Activated CD4-positive, alpha-beta T cell treated with anti-CD3 and anti-CD28 coated beads, Interleukin-2, Interleukin-6, amounts not matched to agents 100 ng/mL and 50 ng/mL, durations not matched to agents 16 hours and 8 hours (primary cell): ENCODE measurements at places on chromosomes 7 and 10.

DNA sequence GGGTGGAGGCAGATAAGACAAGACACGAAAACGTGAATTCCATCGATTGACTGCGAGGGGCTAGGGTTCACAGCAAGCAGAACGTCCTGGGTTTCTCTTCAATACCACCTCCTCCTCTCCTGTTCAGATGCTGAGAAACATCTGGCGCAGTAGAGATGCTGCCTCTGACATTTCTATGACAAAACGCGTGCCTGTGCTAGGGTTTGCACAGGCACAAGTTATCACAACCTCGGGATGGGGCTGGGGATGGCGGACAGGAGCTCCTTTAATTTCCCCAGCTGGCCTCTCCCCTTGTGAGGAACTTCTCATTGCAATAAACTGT is 99.8 kb upstream of the SVIL start:
- DNase-seq: no peak

DNA sequence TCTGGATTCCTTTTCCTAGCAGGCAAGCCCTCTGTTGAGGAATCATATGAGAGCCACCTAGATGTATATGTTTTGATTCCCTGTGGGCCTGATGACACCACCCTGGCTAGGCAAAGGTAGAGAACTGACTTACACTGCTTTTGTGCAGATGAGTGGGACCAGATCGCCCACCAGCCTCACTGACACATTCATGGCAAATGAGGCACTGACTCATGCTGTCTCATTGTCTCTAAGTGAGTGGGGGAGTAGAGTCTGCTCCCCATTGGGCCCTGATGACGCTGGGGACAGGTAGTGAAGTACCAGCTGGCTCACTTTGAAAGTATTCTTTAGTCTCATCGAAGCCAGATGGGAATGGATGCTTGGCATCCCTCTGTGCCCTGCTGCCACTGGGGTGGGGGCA is 326.3 kb downstream of the ABCA13 start:
- DNase-seq: no peak

DNA sequence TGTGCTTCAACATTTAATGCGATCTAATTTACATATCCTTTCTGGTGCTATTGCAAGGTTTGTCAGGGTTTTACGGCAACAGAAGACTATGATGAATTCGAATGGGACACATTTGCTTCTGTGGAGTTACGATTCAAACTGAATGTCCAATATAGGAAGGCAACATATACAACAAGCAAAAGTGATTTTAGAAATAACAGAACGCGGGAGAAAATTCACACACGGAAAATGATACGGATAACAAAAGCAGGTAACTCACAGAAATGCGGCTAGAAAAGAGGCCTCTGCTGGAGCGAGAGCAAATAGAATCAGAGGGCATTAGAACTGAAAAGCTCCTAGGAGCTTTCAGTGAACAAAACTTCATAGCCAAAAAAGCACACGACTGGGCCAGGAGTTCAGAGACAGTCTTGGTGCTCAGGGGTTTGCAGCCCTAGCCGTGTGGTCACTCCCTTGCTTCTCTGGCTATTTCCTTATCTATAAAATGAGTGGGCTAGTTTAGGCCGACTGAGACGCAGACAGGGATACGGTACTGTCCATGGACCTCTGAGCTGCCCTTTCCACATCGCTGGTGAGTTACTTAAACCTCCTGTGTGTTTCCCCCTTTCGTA is 557 bp upstream of the TAX1BP1 start:
- no peak for DNase-seq

DNA sequence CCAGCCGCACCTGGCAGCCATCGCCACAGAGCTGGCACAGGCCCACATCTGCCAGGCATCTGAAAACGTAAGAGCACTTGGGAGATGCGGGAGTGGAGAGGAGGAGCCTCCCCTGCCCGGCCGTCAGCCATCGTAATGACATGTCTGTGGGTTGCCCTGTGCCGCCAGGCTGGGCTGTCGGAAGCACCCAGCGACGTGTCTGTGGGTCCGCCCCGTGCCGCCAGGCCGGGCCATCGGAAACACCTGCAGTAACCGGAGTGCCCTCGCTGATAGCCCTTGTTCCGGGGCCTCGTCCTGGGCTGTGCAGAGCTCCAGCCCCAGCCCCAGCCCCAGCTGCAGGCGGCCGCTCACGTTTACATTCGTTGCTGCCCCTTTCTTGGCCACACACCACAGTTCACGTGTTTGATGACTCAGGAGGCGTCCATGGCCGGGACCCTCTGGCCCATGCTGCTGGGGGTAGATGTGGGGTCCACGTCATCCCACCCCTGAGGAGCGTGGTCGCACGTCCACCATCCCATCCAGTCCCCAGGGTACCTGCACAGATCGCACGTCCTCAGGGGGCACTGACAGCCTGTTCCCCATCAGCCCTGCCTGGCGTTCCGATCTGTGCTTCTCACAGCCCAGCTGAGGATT is 30.0 kb upstream of the PRKAR1B start:
- no peak for DNase-seq

GRCh38 chr7:132830941-132831340 is 250.9 kb downstream of the CHCHD3 start:
- DNase-seq: no peak

DNA sequence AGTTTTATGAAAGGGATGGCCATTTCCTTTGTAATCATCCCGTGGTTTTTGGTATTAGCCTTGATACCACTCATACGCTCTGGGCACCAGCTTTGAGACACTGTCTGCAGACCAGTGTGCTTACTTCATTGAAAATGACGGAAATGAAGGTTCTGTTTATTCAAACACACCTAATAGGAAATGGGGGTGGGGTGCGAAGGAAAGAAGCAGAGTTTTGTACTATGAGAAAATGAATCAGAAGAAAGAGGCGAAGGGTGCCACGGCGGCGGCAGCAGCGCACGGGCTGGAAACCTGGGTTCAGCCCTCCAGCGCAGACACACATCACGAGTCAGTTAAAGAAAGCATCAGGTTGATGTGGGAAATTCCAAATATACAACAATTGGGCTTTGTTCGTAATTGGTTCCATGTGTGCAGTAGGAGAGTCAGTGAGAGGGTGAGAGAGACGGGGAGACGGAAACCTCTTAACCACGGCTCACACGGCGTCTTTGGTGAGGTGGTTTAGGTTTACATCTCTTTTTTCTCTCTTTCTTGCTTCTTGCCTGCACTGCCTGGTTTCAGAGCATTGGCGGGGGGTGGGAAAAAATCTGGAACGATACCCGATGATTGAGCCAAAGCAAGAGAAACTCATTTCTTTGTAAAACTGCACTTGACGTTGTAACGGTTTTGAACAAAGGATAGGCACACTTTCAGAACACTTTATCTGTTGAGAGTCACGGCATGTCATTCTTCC is 321.2 kb downstream of the FRMD4A start:
- DNase-seq: peak; percentile 57

- no peak for DNase-seq
Observed at GRCh38 chr7:79287981-79288380, 165.5 kb downstream of the MAGI2 start.

DNA sequence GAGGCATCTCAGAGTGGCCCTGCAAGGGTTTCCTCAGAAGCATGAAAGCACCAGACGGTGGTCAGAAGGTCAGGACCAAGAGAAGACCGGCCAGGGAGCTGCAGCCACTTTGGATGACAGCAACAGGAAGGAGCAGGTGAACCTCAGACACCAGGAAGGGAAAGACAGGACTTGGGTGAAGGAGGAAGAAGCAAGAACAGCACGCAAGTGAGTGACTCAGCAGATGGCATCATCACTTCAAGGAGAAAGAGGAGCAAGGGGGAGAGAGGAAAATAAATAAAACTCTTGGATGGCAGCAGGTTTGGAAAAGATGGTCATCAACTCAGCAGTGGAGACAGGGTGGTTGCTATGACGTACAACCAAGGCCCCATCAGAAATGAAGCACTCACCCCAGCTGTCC is 31.6 kb downstream of the NCAPG2 start:
- DNase-seq: no peak

DNA sequence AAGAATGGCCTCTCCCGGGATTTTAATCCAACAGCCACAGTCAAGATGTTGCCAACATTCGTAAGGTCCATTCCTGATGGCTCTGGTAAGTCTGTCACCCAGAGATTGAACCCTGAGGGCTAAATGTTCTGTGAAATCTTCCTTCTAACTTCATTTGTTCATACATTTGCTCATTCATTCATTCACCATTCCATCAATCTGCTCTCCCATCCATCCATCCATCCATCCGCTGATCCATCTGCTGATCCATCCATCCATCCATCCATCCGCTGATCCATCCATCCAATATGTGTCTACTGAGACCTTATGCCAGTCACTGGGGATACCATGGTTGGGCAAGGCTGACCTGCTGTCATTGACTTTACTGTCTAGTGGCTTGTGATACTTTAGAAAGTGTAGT is 65.6 kb downstream of the HK1 start:
- DNase-seq: no peak

GRCh38 chr10:56567580-56567979 is 206.5 kb upstream of the ZWINT start:
- no peak for DNase-seq

DNA sequence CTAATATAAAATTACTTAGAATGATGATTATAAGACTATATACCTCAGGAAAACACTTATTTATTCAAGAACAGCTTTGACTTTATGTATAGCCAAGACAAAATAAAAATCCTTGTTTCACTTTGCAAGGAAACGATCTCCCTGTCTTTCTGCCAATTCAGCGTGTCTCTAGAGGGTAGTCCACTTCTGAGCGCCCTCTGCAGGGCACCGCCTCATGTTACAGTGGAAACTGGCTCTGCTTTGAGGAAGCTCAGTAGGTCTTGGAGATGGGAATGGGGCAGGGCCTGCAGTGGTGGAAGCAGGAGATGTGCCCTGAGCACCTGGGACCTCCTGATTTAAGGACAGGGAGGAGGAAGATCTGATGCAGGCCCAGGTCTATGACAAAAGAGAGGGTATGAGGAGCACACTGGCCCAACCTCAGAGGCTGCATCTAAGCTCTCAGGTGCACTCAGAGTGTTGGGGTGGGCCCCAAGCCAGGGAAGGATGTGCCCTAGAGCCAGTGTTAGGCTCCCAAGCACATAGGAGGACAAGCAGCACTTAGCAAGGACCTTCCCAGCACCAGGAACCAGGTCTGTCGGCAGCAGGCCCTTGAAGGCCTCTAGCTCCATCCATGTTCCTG is 481.0 kb downstream of the TNS3 start:
- DNase-seq: no peak

DNA sequence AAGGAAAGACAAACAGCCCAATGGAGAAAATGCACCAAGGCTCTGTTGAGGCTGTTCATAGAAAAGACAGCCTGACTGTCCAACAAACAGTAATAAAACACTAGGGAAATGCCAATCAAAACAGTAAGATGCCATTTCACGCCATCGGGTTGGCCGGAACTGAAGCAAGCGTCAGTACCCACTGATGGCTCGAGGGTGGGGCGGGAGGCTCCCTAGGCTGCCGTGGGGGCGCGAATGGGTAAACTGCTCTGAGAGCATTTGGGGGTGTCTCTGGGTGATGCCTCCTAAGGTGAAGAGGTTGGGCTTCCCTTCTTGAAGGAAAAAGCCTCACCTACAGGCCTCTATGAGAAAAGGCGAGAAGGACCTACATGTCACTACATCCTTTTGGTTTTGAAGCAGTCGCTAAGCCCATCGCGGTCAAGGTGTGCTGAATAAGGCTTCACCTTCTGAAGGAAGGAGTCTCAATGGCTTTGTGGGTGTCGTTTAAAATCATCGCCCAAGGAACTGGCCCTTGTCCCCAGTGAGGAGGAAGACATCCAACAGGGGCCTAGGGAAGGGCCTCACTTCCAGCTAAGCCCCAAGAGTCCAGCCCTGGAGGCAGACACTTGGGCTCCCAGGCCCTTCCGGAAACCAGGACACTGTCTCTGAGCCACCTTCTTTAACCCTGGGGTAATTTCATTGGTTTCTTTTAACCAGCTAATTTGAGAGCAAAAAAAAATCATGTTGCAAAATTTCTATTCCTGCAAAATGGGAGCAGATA is 98.5 kb upstream of the PPP2R2D start:
- DNase-seq: no peak

GRCh38 chr7:157412491-157413180 is 75.8 kb downstream of the DNAJB6 start:
- DNase-seq: no peak

DNA sequence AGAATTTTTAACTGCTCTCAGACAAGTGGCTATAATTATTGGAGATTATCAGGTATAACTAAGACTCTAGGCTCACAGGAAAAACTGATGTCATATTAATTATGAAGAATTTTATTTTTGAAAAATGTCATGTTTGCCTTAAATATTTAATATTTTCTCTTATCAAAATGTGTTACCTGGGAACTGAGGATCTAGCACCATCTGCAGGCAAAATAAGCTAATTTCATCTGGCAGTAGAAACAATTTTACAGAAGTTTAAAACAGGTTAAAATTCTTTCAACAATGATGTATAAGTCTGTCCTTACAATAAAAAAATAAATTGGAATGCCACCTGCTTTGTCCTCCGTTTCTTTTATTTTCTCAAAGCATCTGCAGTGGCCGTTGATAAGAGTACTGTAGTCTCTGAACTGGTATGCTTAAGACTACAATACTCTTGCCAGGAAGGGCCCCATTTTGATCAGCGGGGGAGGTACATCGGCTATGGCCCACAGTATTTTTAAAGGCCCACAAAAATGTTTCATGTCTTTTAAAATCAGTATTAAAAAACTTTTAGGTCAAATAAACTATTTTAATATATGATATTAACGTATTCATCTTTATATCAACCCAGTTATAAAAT is 81.3 kb downstream of the VWDE start:
- peak; percentile 28 for DNase-seq

DNA sequence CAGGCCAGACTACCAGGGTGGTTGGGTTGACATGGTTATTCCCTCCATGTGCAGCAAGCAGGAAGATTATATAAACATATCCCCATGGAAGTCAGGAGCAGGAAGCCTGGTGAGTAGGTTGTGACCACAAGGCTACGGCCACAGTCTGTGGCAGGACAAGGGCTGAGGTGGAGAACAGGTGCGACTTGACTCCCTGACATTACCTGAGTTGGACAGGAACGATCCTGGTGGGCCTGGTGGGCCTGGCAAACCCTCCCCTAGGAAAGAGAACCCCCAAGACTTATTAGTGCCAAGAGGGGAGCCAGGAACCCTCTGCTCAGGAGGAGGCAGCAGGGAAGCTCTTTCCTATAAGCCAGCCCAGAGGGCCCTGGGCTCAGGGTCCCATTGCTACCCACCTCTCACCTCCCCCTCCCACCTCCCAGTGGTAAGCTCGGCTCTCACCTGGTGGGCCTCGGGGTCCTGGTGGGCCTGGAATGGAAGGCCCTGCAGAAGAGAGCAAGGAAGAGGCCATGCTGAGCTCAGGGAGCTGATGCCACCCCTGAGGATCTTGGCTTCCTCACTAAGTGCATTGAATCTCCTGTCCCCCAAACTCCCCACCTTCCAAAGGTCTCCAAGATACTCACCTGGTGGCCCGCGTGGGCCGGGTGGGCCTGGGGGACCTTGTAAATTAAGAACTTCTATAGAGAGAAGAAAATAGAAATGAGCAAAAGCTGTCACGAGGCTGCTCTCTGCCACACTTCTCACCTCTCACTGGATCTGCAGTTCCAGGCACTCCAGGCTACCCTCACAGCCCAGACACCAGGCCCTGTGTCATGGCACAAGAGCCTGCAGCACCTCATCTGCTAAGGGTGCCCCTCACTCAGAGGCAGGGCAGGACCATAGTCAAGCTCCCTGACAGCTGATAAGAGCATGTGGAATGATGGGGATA is 44.6 kb downstream of the COL17A1 start:
- no peak for DNase-seq

- DNase-seq: no peak
Observed at GRCh38 chr10:128568990-128569945, 443.0 kb upstream of the MKI67 start.

- DNase-seq: no peak
Observed at GRCh38 chr10:117425974-117426566, 50.8 kb upstream of the PDZD8 start.
